ENCODE measurements at places on chromosomes 1 and 21. TPM values are rescaled to one million over a fixed set of nuclear protein-coding genes. Genes with fewer than 3 reads are reported as not detected.

GRCh38 chr1:100622966-100623762, 85.2 kb downstream of the GPR88 start:
- no peak for DNase-seq

FCAMR gene
- not detected for total RNA-seq

LRRIQ3 gene
- 1.6 TPM for total RNA-seq

- DNase-seq, result no peak
Measured at GRCh38 chr1:98398649-98399048, 262.9 kb upstream of the SNX7 start.

- DNase-seq, result no peak
Measured at GRCh38 chr1:233389169-233389568, 61.6 kb downstream of the MAP3K21 start.

DNA sequence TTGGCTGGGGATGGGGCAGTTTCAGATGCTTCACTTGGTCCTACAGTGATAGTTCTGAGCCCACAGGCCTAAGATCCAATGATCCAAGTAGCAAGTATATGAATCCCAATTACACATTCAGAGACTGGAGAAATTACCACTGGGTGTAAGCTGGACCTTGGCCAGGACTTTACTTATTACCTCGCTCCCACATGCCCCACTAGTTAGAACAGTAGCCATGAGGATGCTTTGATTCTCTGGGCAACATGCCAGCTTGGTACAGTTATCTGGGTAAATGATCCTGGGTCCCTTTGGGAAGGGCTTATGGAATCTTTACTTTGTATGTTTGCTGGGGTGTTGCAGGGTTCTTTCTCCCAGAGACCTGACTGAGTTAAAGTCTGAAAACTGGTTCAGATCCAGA, 5.0 kb upstream of the FCAMR start:
- no peak for DNase-seq

CELA2B gene
- not detected for total RNA-seq

KCNJ9 gene
- not detected for total RNA-seq

DNA sequence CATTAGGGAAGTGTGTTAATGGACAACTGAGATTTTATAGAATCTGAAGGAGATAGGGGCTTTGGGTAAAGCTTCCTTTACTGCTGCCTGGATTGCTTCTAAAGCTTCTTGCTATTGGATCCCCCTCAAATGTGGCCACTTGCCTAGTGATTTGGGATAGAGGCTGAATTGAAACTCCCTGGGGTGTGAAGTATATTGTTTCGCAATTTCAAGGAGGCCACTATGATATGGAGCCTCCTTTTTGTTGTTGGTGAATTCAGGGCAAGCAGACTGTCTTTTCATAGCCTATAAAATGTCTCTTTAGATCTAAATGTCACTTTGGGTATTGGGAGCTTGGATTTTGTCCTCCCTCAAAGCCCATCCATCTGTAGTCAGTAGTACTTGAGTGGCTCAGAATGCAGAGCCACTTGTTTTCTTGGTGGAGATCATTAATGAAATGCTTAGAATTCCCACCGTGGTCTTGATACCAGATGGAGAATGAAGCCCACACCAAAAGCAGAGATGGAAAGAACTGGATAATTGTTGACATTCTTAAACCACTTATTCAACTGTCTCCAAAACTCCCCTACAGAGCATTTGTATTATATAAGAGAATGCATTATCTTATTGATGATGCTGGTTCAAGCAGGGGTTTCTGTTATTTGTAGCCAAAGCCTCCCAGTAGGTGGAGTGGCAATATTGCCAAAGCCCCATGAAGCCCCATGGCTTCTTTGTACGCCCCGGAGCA, 144.3 kb upstream of the KCNE2 start:
- no peak for DNase-seq

HES2 gene
- not detected for total RNA-seq

SPTA1 gene
- total RNA-seq, result 1.1 TPM

C4BPB gene
- total RNA-seq, result 0.24 TPM

DNA sequence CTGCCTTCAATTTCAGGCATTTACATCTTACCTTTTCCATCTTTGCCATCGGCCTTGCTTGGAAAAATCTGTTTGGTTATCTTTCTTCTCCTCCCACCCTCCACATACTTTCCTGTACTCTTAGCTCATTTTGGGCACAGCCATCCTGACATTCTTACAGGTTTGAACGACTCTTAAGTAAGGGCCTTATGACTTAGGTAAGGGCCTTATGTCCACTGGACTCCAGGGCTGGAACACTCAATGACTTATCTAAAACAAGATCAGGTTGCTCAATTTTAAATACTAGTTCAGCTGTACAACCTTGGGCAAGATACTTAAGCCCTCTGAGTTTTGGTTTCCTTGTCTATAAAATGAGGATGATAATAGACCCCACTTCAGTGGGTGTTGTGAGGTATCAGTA, 40.9 kb downstream of the C1orf21 start:
- no peak for DNase-seq

DNA sequence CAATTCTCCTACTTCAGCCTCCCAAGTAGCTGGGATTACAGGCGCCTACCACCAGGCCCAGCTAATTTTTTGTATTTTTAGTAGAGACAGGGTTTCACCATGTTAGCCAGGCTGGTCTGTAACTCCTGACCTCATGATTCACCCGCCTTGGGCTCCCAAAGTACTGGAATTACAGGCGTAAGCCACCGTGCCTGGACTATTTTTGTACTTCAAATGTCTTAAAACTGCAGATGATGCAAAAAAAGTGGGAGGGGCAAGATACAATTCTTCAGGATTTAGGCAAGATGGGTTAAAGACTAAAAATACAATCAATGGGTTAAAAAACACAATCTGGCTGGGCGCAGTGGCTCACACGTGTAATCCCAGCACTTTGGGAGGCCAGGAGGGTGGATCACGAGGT, 4.7 kb downstream of the SCAF4 start:
- DNase-seq, result no peak

GRCh38 chr1:116006486-116006964, 30.2 kb downstream of the SLC22A15 start:
- no peak for DNase-seq

GLRX2 gene
- total RNA-seq, result 8.9 TPM

IL10RB gene
- 40.0 TPM for total RNA-seq

MAN1A2 gene
- total RNA-seq, result 48.9 TPM

RAB42 gene
- total RNA-seq, result 8.5 TPM

DNA sequence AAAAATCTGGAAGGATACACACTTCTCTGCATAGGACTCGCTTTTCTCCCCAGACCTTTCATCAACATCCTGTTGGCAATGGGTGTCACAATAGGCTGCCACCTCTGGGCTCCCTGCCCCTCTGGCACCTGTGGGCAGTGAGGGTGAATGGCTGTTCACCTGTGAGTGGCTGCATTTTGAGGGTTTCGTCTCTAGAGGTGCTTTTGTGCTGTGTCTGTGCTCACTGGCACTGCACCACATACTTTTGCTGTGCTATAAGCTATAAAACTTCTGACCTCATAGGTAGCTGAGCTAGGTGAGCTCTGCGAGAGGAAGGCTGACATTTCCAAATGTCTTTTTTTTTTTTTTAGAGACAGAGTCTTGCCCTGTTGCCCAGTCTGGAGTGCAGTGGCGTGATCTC, 35.9 kb downstream of the SLC30A1 start:
- DNase-seq, result no peak

- DNase-seq, result no peak
Measured at GRCh38 chr1:15261155-15262002, 14.4 kb downstream of the FHAD1 start.

FRRS1 gene
- 8.3 TPM for total RNA-seq

KIRREL1 gene
- 81.6 TPM for total RNA-seq

GRCh38 chr1:54253480-54253879, 53.5 kb downstream of the MRPL37 start:
- DNase-seq, result no peak

LPGAT1 gene
- 47.3 TPM for total RNA-seq

CLIC6 gene
- total RNA-seq, result 0.47 TPM

RHCE gene
- total RNA-seq, result not detected

GRCh38 chr1:20324704-20325406, 34.2 kb downstream of the VWA5B1 start:
- DNase-seq, result no peak

TTC24 gene
- not detected for total RNA-seq

ZFP69 gene
- 1.9 TPM for total RNA-seq

- no peak for DNase-seq
Measured at GRCh38 chr1:162279136-162279498, 97.5 kb downstream of the SPATA46 start.
